ENCODE measurements at places on chromosomes 5 and 9. TPM values are rescaled to one million over a fixed set of nuclear protein-coding genes. Genes with fewer than 3 reads are reported as not detected.

Gene NINJ1
- 34.4 TPM for total RNA-seq

Gene C1QTNF2
- 0.15 TPM for total RNA-seq

Gene GFI1B
- 0.20 TPM for total RNA-seq

Gene SPTLC1
- total RNA-seq = 81.7 TPM

Gene ELOVL7
- 20.0 TPM for total RNA-seq

Gene PIP5KL1
- 37.6 TPM for total RNA-seq

Gene MPDZ
- total RNA-seq = 0.12 TPM

Gene RLN1
- not detected for total RNA-seq

Gene CCL28
- 0.25 TPM for total RNA-seq

Gene ISOC1
- 42.9 TPM for total RNA-seq

Gene FRRS1L
- total RNA-seq = not detected

Gene ARHGEF39
- 29.8 TPM for total RNA-seq

Gene ZNF462
- total RNA-seq = 18.1 TPM

Gene GPR151
- total RNA-seq = not detected

Gene F2R
- 16.6 TPM for total RNA-seq

Gene PCDHB7
- total RNA-seq = not detected

Gene IL33
- not detected for total RNA-seq

Gene CREB3
- 22.3 TPM for total RNA-seq

Gene PURA
- total RNA-seq = 15.2 TPM

Gene C9orf43
- total RNA-seq = 0.71 TPM

Gene AGXT2
- total RNA-seq = not detected

Gene PIGO
- total RNA-seq = 24.0 TPM

Gene NRARP
- total RNA-seq = 22.2 TPM

Gene PCDHGA10
- 3.8 TPM for total RNA-seq

Gene PCDHA12
- not detected for total RNA-seq

Gene ANKRD18A
- 24.2 TPM for total RNA-seq

Gene UNC5A
- 10.1 TPM for total RNA-seq

Gene SV2C
- total RNA-seq = not detected

Gene FOXI1
- not detected for total RNA-seq

Gene THBS4
- 1.5 TPM for total RNA-seq

Gene HNRNPH1
- 788 TPM for total RNA-seq

Gene MORN5
- not detected for total RNA-seq

Gene TMEM267
- total RNA-seq = 17.5 TPM

Gene PCDHGA5
- total RNA-seq = 0.05 TPM
